ENCODE measurements at places on chromosomes 6 and 20.
A peak's percentile ranks its signal among the peaks of the same experiment; 100 is the strongest.

DNA sequence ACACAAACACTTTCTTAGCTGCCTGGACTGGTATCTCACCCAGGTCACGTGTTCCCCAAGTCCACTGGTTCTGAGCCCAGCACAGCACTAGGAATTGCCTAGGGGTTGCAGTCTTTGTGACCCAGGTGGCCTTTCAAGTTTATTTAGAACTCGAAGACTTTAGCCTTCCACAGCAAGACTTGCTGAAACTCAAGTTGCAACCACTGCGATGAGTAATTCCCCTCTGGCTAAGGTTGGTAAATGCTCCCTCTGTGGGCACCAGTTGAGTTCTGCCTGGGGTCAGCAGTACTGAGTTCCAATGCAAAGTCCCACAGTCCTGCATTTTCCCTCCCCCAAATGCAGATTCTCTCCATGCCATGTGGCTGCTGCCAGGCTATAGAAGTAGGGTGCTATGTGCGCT, 77.6 kb upstream of the MOCS1 start:
- no peak for DNase-seq

DNA sequence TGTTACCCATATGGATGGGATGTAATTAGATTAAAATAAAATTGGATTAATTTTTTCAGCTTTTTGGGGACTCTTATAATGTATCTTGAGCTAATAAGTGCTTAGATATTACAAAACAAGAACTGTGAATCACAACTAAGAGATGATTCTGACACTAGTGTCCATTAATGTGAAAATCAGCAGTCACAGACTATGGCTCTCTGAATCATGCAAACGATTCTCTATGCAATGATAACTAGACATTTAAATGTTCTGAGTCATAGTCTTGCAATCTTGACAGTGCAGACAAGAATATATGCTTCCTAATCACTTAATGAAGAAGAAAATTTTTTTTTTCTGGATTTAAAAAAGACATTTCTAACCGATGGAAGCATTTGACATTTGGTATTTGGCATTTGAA, 82.2 kb upstream of the OPRM1 start:
- peak; percentile 74 for DNase-seq

- no peak for DNase-seq
These were observed 5.6 kb upstream of the BLOC1S5 start for GRCh38 chr6:8069631-8070284.

DNA sequence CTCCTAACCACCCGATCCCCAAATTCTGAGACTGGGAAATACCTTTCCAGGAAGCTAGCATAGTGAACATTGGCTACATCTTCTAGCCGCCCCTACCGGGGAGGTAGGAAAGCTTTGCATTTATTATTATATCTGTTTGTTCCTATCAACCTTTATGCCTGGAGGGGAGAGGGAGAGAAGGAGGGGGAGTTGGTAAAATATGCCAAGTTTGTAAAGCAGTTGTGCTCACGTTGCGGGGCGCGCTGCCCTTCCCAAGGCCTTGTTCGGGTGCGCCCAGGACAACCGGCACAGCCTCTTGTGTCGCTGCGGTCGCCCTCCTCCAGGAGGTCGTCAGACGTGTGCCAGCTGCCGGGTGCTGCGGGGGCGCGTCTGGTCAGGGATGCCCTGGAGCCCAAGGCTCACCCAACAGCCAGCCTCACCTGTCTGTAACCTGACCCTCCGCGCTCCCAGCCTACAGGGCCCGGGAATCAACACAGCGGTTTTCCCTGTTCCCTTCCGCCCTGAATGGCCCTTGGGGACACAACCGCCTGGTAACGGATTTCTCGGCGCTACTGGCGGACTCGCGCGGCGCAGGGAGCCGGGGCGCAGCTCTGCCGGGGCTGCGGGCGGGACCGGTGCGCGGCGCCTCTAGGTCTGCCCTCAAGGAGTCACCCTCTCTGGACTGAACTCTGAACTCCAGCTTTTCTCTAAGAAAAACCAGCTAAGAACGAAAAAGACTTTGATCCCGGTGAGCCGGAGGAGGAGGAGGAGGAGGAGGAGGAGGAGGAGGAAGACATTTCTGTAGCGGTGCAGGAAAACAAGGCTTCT, 1.1 kb upstream of the OVOL2 start:
- DNase-seq, result no peak

GRCh38 chr6:165019681-165020080, 289.7 kb downstream of the C6orf118 start:
- DNase-seq, result no peak

DNA sequence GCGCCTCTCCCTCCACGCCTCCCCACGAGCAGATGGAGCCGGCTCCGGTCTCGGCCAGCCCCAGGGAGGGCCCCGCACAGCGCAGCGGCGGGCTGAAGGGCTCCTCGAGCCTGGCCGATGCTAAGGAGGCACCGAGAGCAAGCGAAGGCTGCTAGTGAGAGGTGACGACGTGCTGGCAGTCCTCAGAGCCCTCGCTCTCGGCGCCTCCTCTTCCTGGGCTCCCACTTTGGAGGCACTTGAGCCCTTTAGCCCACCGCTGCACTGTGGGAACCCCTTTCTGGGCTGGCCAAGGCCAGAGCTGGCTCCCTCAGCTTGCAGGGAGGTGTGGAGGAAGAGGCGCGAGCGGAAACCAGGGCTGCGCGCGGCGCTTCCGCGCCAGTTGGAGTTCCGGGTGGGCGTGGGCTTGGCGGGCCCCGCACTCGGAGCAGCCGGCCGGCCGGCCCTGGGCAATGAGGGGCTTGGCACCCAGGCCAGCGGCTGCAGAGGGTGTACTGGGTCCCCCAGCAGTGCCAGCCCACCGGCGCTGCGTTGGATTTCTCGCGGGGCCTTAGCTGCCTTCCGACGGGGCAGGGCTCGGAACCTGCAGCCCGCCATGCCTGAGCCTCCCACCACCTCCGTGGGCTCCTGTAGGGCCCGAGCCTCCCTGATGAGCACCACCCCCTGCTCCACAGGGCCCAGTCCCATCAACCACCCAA, 2.5 kb upstream of the TMEM14C start:
- DNase-seq, result peak; percentile 22

GRCh38 chr20:31394900-31395299, 4.5 kb upstream of the DEFB119 start:
- DNase-seq, result no peak

DNA sequence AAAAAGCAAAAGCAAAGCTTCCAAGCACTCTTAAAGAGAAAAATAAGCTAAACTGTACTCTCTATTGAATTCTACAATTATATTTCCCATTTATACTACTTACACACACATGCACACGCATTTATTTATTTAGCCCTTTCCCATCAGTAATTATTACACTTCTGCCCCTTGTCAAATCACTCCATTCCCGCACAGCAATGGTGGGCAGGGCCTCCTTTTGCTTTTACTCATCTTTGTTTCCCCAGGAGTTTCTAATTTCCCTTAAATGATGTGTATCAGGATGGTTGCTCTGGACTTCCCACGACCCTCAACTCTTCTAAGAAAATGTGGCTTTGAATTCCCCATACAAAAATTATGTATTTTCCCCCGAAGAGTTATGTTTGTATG, 19.9 kb downstream of the PXT1 start:
- no peak for DNase-seq

DNA sequence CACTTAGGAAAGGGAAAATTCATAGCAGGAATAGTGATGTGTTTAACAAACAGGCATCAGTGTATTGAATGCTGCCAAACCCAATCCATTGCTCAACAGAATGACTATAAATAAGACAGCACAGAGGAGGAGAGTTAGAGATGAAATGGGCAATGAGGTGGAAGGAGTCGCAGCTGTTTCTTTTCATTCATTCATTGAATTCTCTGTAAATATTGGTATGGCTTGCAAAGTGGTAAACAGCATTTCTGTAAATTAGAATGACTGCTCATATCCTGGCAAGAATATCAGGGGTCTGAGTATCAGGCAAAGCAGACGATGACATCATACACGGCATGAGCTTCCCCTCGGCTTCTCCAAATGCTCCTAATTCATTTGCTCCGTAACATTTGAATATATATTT, 703.6 kb upstream of the SLC35B3 start:
- peak; percentile 14 for DNase-seq

DNA sequence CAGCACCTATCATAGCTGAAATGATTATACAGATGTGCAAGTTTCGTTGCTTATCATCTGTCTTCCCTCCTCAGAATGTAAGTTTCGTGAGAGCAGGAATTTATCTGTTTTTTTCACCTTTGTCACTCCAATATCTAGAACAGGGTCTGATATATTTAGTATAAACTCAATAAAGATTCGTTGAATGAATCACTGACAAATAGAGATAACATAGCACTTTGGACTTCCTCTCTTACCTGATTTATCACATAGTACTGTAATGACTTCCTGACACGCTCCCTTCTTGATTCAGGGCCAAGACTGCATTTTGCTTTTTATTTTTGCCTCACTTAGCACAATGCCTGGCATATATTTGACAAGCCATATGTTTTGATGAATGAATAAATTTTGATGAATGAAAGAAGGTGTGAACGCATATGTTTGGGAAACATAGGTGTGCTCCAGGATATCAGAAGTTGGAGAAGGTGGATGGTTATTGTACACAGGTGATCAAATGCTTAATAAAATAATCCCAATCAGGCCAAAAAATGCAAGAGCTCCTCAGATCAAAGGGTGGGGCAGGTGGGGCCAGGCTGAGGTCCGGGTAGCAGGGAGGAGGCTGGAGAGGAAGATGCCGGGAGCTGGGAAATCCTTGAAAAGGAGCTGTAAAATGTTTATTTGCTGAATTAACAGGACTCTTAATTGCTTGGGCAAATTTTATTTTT, 33.0 kb downstream of the PIM1 start:
- DNase-seq, result no peak

DNA sequence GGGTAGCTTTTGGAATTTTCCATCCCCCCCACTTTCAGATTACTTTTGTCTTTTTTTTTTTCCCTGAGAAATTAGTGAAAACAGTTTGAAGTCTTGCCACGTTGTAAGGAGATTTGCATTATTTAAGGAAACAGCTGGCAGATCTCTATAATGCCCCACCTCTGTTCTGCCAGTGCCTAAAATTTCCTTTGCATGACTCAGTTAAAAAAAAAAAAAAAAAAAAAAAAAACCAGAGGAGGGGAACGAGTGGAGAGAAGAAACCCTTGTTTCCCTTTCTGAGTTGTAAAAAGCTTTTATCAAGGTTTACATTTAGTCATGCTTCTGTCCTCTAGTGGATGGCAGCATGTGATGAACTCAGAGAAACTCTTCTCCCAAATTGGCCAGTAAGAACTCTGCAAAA, 33.5 kb downstream of the CARMIL1 start:
- DNase-seq, result peak; percentile 79

DNA sequence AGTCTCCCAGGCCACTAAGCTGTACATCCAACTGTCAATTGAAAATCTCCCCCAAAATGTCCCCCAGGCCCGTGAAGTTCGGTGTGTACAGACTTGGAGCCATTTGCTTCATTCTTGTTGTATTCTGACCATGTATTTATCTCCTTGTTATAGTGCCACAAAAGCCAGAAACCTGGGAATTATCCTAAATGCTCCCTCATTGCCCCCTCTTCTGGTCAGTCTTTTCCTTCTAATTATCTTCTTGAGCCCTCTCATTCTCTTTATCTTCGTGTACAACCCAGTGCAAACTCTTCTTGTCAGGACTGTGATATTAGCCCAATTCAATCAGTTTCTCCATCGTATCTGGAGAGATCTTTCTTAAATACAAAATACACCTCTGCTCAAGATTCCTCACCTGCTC, 64.7 kb downstream of the RFX6 start:
- no peak for DNase-seq

DNA sequence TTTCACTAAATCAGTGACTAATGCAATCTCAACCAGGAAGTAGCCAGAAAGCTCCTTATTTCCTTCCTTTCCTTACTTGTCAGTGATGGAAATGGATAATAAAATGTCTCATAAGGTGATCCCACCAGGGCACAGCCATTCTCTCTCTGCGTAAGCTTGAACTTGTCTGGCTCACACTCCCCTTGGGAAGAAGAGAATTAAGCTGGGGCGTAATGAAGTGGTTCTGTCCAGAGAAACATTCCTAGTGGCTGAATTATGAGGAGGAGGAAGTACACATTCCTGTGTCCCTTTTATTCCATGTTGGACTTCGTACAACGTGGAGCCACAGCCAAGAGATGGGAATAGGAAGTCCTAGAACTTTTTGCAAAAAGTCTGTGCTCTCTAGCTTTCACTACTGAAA, 93.7 kb downstream of the MTHFD1L start:
- DNase-seq, result no peak

GRCh38 chr6:84756466-84756865, 7.9 kb downstream of the TBX18 start:
- DNase-seq, result no peak

DNA sequence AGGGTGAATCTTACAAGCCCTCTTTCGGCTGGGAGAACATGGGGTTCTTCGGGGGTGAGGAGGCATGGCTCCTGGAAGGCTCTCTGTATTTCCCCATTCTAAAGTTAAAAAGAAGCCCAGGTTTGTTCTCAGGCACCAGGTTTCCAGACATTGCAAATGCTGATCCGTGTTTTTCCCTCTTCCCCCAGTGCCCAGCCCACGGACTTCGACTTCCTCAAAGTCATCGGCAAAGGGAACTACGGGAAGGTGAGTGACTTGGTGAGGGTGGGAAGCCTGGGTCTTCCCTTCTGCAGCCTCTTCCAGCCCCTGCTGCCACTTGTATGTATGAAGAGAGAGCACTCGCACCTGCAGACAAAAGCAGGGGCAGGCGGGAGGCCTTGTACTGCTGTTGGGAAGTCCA, 8.7 kb downstream of the SGK2 start:
- DNase-seq, result no peak
